ENCODE measurements at places on chromosomes 2 and 18.

- DNase-seq, result no peak
These were observed 52.4 kb downstream of the EPC2 start for GRCh38 chr2:148696985-148697384.

- DNase-seq, result no peak
These were observed 163.2 kb upstream of the CAVIN2 start for GRCh38 chr2:192010073-192010472.

DNA sequence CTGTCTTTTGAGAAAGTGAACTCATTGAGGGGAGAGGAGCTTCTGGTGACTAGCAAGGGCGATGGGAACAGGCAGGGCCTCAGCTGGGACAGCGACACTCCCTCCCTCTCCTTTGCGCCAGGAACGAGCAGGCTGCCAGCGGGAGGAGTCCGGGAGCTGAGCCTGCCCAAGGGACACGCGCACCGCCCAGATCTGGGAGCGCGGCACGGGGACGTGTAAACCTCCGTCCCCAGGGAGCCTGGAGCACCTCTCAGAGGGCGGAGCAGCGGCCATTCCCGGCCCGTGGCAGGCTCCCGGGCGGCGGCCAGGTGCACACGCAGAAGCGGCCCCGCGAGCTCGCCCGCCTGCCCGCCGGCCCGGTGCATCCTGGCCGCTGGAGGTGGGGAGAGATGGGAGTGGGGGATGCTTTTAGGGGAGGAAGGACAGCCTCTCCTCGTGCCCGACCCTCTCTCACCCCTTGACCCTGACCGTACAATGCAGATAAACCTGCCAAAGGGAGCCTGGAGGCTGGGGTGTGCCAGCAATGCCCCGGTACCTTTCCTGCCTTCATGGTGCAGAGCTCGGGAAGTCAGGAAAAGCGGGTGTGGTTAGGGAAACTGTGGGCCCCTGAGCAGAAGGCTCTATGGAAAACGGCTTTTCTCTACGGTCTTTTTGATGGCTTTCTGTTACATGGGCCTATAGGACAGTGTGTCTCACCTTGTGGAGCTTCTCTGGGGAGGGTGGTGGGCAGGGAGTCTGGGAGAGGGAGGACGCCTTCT, 2.2 kb downstream of the AQP4 start:
- DNase-seq, result no peak

DNA sequence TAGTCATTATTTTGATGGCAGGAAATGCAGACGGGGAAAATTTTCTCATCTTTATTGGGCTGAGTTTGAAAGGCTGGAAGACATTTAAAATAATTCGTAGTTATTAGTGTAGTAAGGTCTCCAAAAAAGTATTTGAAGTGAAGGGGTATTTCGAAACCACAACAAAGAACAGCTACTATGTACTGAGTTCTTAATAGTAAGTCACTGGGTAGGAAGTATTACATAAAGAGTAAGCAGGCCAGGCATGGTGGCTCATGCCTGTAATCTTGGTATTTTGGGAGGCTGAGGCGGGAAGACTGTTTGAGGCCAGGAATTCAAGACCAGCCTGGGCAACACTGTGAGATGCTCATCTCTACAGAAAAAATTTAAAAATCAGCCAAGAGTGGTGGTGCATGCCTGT, 113.6 kb downstream of the MEP1B start:
- no peak for DNase-seq

GRCh38 chr2:47269316-47270232, 114.5 kb upstream of the STPG4 start:
- DNase-seq, result no peak

DNA sequence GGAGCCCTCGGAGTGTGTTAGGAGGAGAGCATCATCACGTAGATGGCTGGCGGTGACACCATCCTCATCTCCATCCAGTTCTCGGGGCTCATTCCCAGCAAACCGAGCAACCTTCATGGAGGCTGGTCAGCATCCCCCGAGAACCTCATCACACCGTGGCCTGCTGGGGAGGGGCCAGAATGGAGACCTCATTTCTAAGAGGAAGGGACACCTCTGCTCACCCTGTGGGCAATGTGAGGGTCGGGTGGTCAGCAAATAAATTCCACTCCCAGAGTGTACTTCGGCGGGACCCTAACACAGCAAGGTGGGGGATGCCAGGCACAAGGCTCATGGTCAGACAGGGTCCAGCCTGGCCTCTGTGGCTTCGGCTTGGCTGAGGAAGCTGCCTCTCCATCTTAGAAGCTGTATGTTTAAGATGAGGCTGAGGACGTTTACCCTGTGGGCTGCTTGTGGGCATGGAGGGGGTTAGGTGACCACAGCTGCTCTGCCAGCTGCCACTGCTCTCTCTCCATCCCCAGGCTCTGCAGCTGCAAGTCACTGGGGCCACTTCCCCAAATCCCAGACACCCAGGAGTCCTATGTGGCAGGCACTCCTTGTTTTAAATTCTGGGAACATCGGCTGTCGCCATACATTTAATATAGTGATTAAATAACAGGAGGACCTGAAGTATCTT, 56.5 kb upstream of the PXDN start:
- DNase-seq, result no peak

DNA sequence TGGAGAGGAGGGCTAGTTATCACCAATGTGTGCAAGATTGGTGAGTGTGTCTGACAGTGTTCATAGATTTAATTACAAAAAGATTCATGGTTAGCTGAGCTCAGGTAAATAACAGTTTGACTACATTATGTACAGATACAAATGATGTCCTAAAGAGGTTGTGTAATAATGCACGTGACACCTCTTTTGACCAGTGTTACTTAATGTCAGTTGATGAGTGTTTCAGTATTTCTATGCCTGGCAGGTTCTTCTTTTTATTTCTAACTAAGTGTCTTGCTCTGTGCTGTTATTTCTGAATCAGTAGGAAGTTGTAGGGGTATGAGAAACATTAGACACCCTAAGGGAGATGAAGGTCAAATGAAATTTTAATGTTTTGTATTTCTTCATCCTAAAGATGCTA, 7.9 kb upstream of the INHBB start:
- no peak for DNase-seq

DNA sequence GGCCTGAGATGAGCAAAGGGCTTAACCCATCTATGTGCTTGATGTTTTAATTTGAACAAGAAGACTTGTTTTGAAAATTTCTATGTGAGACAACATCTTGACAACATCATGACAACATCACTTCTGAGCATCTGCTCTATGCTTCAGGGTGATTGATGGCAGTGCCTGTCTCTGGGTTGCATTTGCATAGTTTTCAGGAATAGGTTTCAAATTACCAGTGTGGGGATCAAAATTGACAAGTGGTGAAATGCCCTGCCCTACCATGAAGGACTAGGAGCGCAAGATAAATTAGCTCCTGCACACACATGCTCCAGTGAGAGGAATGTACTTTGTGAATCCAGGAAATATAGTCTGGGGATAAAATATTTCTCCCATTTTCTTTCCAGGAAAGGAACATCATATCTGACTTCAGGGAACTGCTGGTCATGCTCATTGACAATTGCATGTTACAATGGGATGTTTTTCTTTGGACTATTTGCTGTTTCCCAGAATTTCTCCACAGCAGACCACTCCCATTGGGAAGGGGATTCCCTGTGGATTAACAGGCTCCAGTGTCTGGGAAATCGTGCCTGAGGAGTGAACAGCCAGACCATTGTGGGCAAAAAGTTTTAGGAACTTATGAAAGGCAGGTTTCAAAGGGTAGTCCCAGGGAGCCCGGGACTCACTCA, 45.3 kb upstream of the IL1R2 start:
- no peak for DNase-seq

GRCh38 chr18:59096098-59096789, 43.4 kb upstream of the SEC11C start:
- DNase-seq, result no peak

- no peak for DNase-seq
These were observed 1.1 kb downstream of the DNAJC27 start for GRCh38 chr2:24970483-24971285.

- no peak for DNase-seq
These were observed 147.3 kb upstream of the TCF4 start for GRCh38 chr18:55735199-55735855.

DNA sequence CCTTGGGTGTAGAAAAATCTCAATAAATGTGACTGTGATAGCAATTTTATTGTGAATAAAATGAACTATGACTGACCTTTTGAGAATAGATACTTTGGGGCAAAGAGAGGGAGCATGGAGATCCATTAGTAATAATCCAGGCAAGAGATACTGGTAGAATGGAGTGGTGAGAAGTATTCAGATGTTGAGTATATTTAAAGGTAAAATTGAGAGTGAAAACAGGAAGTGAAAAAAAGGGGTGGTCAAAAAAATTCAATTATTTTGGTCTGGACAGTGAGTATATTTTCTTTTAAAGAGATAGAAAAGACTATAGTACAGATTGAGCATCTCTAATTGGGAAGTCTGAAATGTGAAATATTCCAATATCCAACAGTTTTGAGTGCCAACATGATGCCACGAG, 1515.6 kb upstream of the NXPH2 start:
- DNase-seq, result no peak

GRCh38 chr18:46397174-46397573, 259.8 kb downstream of the LOXHD1 start:
- no peak for DNase-seq

GRCh38 chr2:73252238-73253027, 18.3 kb downstream of the CCT7 start:
- no peak for DNase-seq

GRCh38 chr18:31490387-31490786, 7.6 kb upstream of the DSG2 start:
- no peak for DNase-seq

DNA sequence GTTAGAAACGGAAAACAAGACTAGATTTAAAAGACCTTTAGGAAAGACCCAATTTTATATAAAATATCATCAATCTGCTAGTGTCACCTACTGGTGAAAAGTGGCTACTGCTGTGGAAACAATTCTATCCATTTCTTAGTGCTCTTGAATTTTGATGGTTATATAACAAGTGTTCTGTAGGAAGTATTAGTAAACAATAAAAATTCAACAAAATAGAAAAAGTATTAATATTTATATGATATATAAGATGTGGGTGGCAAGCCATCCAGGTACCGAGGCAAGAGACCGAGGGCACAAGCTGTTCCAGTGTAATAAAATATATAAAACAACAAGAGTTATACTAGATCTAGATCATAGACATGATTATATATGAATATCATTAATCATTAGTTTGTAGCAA, 6.2 kb upstream of the TMEM87B start:
- no peak for DNase-seq

- DNase-seq, result no peak
These were observed 36.3 kb upstream of the ITM2C start for GRCh38 chr2:230828272-230828961.

DNA sequence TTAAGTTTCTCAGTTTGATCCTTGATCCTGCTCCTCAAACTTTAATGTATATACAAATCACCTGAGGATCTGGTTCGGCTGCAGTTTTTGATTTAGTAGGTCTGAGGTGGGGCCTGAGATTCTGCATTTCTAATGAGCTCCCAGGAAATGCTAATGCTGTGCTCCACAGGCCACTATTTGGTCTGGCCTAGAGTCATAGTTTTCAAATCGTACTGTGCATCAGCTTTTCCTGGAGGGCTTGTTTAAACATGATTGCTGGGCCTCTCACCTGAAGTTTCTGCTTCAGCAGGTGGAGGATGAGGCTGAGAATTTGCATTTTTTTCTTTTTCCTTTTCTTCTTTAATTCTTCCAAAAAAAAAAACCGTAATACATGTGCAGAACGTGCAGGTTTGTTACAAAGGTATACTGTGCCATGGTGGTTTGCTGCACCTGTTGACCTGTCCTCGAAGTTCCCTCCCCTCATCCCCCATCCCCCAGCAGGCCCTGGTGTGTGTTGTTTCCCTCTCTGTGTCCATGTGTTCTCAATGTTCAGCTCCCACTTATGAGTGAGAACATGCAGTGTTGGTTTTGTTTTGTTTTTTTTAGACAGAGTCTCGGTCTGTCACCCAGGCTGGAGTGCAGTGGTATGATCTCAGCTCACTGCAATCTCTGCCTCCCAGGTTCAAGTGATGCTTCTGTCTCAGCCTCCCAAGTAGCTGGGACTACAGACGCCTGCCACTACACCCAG, 42.2 kb upstream of the CD28 start:
- DNase-seq, result no peak

DNA sequence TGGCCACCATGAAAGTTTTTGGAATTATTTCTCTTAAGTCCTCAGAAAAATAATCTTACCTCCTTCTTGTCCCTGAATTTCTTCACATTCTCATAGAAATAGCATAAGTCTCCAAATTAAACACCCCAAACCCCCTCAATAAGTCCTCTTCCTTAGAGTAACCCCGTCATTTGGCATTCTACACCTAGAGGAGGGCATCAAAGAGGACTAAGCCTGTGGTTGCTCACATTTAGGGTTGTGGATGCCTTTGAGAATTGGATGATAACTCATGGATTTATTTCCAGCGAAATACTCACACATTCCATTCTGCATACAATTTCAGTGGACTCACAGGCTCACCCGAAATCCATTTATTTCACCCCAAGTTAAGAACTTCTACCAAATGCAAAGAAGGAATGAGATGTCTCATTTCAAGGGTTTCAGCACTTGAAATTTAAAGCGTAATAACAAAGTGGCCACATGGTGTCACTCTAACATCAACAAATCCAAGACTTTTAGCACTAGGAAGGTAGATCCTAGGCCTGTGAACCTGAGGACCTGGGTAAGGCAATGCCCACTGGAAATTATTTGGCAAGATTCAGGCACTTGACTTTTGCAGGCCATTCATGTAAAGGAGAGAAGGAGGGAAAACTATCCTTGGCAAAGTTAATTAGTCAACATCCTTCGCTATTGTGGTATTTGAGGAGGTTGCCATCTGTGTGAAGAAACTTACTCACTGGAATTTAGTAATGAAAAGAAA, 24.6 kb downstream of the DYTN start:
- no peak for DNase-seq

GRCh38 chr2:28751956-28752630, 463 bp downstream of the PPP1CB start:
- peak; percentile 11 for DNase-seq

DNA sequence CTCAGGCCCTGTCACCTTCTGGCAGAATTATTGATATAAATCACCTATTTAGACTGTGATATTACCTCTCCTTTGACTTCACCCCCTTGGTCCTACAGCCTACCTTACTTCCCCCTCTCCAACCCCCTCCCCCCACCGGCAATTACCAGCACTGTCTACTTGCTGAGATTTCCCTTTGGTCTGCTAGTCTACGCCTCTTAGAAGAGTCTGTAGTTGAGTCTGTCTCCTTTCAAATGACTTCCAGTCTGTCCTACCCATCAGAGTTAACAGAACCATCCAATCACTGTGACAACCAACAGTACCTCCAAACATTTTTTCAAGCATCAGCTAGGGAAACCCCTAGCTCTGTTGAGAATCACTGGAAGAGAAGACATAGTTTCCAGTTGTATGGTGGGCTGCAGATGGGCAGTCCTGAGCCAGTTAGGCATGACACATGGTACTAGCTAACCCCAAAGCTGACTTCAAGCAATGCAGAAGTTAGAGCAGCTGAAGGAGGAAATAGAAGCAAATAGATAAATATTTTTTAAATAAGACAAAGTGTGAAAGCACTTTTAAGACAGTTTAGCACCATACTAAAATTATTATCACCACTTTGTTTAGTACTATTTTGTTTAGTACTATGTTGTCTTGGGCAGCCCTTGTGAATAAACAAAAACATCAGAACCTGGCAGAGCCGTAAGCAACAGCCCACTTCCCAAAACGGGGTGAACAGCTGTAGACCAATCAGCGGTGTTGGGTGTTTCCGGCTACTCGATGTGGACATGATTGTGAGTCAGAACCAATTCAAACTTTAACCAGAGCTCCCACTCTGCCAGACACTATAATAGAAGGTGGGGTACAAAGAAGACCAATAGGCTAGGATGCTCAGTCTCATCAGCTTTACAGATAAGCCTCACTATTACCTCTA, 2.7 kb upstream of the ASNSD1 start:
- no peak for DNase-seq

Data from activated T-helper 1 cell treated with anti-CD3 and anti-CD28 coated beads, Interleukin-2, amount 50 U/mL, for 16 hours (primary cell).